ENCODE measurements at places on chromosomes 13 and 19. TPM values are rescaled to one million over a fixed set of nuclear protein-coding genes. Genes with fewer than 3 reads are reported as not detected.

Gene BIVM
- 60.2 TPM for total RNA-seq

Gene MAST1
- 0.74 TPM for total RNA-seq

Gene TJP3
- total RNA-seq, result 3.1 TPM

- DNase-seq, result peak; percentile 20
Measured at GRCh38 chr13:40384976-40385857, 281.2 kb downstream of the FOXO1 start.

DNA sequence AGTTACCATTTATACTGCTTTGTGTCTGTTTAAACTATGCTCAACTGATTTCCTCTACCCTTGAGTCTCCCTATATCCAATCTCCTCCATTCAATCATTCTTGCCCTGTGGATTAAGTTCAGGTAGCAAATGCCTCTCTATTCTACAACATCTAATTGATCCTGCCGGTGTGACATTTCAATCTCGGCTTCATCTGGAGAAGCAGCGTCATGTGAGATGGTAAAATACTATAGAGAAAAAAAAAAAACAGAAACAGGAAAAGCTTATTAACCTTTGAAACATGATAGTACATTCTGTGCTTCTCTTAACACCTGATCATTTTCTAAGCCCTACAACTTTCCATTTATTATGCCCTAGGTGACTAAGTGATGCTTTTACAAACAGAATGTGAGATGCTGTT lies 89.4 kb downstream of the KCTD12 start:
- no peak for DNase-seq

DNA sequence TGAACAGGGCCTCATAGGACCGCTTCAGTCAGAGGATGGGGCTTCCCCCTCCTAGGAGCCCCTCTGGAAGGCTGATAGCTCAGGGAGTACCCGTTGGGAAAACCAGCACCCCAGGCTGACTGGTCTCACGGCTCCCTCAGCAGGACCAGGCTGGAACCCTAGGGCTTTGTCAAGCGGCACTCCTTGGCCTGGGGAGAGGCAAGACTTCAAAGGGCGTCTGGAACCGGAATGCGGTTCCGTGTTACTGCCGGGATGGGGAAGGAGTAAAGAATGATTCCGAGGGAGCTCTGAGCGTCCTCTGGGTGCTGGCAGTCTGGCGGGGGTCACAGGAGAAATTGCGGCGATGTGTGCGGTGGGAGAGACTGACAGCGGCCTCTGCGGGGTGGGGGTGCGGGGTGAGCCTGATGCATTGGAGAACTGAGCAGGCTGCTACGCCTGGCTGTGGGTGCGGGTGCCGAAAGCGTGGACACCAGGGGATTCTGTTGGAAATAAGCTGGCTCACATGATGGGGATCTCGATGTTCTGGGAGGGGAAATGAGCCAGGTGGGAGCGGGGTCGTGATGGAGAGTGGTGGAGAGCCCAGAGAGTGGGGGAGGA lies 1.9 kb downstream of the COX6B2 start:
- no peak for DNase-seq

Data from urinary bladder (tissue), 4 donors.